ENCODE measurements at places on chromosomes 6 and 20. TPM values are rescaled to one million over a fixed set of nuclear protein-coding genes. Genes with fewer than 3 reads are reported as not detected.

BANF2 gene
- total RNA-seq = not detected

DNA sequence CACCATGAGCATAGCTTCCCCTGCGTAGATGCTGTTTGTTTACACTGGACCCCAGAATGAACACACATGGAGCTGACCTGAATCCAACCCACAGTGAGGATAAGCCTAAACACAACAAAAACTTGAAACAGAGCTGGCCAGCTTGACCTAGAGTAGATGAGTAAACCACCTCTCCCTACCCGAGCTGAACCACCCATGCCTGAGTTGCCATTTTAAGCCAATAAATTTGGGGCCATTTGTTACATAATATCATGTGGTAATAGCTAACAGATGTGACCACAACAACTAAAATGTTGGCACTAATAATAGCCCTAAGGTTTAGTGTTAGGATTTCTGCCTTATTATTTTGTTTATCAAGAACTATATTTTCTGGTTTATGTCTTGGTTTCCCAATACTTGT is 103.2 kb upstream of the GRIK2 start:
- no peaks in the 10 kb centered on the region for H3K4me1 ChIP-seq
- peak; percentile 9 for DNase-seq
- H3K27ac ChIP-seq = no peak overlapping the region
- no peaks in the 10 kb centered on the region for H3K27me3 ChIP-seq
- no peak overlapping the region for H3K4me3 ChIP-seq
- no peaks in the 10 kb centered on the region for H3K36me3 ChIP-seq

NOX3 gene
- not detected for total RNA-seq

DNA sequence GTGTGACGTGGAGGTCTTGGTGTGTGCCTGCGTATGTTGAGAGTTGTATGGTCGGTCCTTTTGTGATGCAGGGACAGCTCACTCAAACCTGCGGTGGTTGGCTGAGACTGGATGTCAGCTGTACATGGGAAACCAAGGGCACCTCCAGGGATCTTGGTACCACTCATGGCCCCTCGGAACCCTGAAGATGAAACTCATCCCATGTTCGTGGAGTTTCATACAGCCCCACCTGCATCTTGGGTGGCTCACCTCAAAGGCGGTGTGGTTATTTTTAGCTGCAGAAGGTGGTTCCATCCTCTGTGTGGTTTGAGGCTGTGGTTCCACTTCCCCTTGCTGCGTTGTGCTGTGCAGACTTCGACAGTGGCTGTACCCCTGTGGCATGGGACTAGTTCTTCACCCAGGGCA is 52.6 kb upstream of the SLC22A1 start:
- H3K4me3 ChIP-seq = no peak overlapping the region
- no peaks in the 10 kb centered on the region for H3K4me1 ChIP-seq
- no peak for DNase-seq
- H3K27ac ChIP-seq = no peak overlapping the region
- H3K36me3 ChIP-seq = no peaks in the 10 kb centered on the region
- H3K27me3 ChIP-seq = no peaks in the 10 kb centered on the region
